ENCODE measurements at places on chromosomes 4 and X.

DNA sequence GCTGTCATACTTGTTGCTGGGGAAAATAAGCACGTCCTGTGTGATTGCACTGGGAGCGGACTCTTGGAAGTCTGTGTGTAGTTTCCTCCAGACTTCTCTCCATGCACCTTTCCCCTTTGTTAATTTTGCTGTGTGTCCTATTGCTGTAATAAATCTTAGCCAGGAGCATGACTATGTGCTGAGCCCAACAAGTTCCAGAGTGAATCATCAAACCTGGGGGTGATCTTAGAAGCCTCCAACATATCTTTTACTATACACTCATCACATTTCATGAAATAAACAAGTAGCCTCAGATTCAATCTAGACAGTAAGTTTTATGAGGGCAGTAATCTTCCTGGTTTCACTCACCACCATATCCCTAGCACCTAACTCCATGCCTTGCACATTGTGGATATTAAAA, 43.3 kb upstream of the FGF13 start:
- no peak for DNase-seq

- no peak for DNase-seq
Observed at GRCh38 chr4:23889814-23890341, at the start of gene PPARGC1A. Gene PPARGC1A (minus strand): TSS chr4:23890047. CDS start chr4:23889957, 90 bp downstream.

DNA sequence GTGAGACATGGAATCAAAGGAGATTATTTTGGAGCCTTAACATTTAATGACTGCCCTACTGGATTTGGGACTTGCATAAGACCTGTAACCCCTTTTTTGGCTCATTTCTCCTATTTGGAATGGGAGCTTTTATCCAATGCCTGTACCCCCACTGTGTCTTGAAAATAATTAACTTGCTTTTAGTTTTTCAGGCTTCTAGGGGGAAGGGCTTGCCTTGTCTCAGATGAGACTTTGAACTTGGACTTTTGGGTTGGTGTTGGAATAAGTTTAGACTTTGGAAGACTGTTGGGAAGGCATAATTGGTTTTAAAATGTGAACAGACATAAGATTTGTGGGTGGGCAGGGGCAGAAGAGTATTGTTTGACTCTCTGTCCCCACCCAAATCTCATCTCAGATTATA, 189.1 kb upstream of the POU3F4 start:
- no peak for DNase-seq

GRCh38 chr4:38605181-38605752, 58.7 kb upstream of the KLF3 start:
- no peak for DNase-seq
